ENCODE measurements at places on chromosomes 11 and 22. TPM values are rescaled to one million over a fixed set of nuclear protein-coding genes. Genes with fewer than 3 reads are reported as not detected.

SMTNL1 gene
- not detected for total RNA-seq

MFRP gene
- not detected for total RNA-seq

LUZP2 gene
- total RNA-seq, result not detected

WBP2NL gene
- total RNA-seq, result not detected

TRPC6 gene
- 0.77 TPM for total RNA-seq

SHISA8 gene
- 0.07 TPM for total RNA-seq

MOGAT2 gene
- total RNA-seq, result not detected

MS4A3 gene
- total RNA-seq, result not detected

STK33 gene
- total RNA-seq, result 4.2 TPM

DLG2 gene
- total RNA-seq, result 0.27 TPM

MPZL3 gene
- total RNA-seq, result 0.45 TPM

MCHR1 gene
- total RNA-seq, result not detected

P2RY2 gene
- total RNA-seq, result 11.5 TPM

APOA1 gene
- 0.12 TPM for total RNA-seq

TMPRSS6 gene
- total RNA-seq, result not detected

APOL4 gene
- 0.14 TPM for total RNA-seq

FBLN1 gene
- total RNA-seq, result 37.5 TPM

ARFGAP2 gene
- 29.9 TPM for total RNA-seq

CCDC82 gene
- total RNA-seq, result 18.1 TPM

CHRM4 gene
- 0.48 TPM for total RNA-seq

TEX54 gene
- not detected for total RNA-seq

FGF4 gene
- 0.09 TPM for total RNA-seq

SCGB2A2 gene
- total RNA-seq, result not detected

OR5A1 gene
- total RNA-seq, result not detected

GDPD4 gene
- not detected for total RNA-seq
